D721Med (cell line): ENCODE measurements at places on chromosomes 3 and 15.

- DNase-seq, result no peak
Observed at GRCh38 chr3:42119561-42120355, 28.6 kb downstream of the TRAK1 start.

DNA sequence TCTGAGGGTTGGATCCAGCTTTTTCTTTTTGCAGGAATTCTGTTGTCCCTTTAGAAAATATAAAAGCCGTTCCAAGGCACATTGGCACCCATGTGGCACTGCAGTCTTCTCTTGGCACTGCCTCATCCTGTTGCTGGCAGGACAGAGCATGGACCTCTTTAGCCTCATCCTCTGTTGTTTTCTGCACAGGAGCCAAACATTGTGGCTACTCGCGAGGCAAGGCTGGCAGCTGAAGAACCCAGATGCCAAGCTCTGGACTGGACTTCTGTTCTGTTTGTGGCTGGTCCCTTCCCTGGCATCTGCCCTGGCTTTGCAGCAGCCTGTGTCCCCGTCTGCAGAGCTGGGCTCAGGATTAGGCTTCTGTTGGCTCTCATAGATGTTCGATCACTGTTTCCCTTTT is 224.7 kb upstream of the TBC1D5 start:
- DNase-seq, result no peak

DNA sequence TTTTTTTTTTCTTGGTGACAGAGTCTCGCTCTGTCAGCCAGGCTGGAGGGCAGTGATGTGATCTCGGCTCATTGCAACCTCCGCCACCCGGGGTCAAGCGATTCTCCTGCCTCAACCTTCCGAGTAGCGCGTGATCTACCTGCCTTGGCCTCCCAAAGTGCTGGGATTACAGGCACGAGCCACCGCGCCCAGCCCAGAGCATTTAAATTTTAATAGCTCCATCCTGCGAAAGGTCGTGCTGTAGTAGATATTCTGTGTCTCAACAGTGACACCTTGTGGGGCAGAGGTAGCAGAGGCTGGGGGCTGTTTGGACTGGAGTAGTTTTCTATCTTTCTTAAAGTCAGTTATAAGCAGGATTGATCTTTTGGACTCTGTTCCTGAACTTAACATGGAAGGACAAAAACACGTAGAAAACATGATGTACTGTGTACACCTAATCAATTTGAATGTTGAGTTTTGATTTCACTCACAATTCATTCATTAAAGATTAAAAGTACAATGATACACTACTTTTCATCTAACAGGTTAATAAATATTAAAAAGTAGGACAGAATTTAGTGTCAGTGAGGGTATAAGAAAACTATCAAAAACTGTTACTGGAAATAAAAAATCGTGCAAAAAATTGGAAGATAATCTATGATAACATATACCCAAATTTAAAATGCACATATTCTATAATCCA is 11.0 kb upstream of the PDCD6IP start:
- DNase-seq, result peak; percentile 21

- DNase-seq, result no peak
Observed at GRCh38 chr15:101322854-101323477, 27.9 kb upstream of the SNRPA1 start.

DNA sequence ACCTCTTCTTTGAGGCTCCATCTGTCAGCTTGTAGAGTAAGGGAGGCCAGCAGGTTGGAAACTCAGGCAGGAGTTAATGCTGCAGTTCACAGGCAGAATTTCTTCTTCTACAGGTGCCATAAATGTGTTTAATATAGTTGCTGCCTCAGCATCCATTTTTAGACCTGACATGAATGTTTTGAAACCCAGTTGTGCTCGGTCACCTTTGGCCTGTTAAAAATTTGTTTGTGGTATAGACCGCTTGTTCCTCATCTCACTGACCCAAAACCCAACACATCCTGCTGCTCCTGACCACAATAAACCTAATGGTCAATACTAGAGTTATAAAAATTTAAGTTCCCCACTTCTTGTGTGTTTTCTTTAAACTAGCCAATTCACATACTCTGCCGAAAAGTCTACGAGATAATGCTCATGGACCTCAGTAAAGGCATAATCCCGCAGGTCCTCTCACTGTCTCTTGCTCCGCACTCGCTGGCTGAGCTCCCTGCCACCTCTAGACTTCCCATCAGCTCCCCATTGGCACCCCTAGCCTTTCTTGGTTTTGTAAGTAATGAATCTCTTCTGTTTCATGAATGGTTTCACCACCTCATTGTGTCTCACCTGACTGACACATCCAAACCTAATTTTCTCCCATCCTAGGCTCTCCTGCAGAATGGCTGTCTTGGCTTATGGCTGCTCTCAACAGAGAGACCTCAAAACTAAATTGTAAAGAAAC is 138.5 kb upstream of the STRIT1 start:
- no peak for DNase-seq

DNA sequence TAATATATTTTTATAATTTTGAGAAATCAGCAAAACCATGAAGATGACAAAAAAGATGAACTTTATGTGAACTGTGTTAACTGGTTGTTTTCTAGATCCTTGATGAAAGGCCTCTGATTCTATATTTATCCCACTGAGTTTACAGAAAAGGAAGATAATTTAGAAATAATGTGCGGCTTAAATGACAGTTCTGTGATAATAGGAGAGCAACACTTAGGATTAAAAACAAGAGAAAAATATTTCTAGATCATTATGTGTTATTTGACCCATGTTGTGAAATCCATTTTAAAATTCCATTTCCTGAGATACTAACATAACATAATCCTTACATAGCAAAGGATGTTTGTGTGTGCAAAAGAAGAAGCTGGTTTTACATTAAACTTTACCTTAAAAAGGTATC is 598.0 kb downstream of the DIPK2A start:
- DNase-seq, result no peak
